Activated T-cell treated with anti-CD3 and anti-CD28 coated beads, Interleukin-2, amount 50 U/mL, for 72 hours (primary cell): ENCODE measurements at places on chromosomes 5 and 9. TPM values are rescaled to one million over a fixed set of nuclear protein-coding genes. Genes with fewer than 3 reads are reported as not detected.

The RBM18 gene
- total RNA-seq = 30.0 TPM

- DNase-seq = no peak
- no peak overlapping the region for H3K27ac ChIP-seq
- no peak overlapping the region for H3K4me3 ChIP-seq
- H3K4me1 ChIP-seq = peaks cover 34% of the 10 kb centered on the region
Measured at GRCh38 chr9:37951671-37952449, 47.9 kb upstream of the SLC25A51 start.

- peak overlapping the region; percentile 46 for H3K4me3 ChIP-seq
- H3K4me1 ChIP-seq = peaks cover 86% of the 10 kb centered on the region
- H3K27me3 ChIP-seq = no peaks in the 10 kb centered on the region
- H3K36me3 ChIP-seq = peaks cover 6% of the 10 kb centered on the region
Measured at GRCh38 chr5:35668794-35669193, 51.1 kb downstream of the SPEF2 start.

DNA sequence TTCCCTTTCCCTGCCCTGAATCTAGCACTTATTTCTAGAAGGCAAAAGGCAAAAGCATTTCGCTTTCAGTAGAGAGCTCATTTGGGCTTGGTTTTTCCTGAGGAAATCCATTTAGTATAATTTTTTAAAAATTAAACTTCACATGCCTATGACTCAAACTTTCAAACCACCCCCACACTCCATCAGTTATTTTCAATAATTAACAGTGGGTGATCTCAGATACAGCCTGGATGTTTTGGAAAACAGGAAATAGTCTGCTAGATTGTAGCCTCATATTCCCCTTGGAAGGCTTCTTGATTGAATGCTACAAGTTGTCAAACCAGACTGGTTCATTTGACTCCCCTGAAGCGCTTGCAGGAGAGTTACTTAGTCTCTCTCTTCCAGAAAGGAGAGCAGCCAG, 40.6 kb downstream of the SEMA5A start:
- H3K27me3 ChIP-seq = no peaks in the 10 kb centered on the region
- H3K4me3 ChIP-seq = no peak overlapping the region
- no peaks in the 10 kb centered on the region for H3K4me1 ChIP-seq
- no peaks in the 10 kb centered on the region for H3K36me3 ChIP-seq
- DNase-seq = no peak

The SLC27A4 gene
- total RNA-seq = 10.2 TPM

- H3K27ac ChIP-seq = no peak overlapping the region
- no peak for DNase-seq
- no peaks in the 10 kb centered on the region for H3K4me1 ChIP-seq
- H3K4me3 ChIP-seq = no peak overlapping the region
Measured at GRCh38 chr5:2721385-2722138, 29.9 kb downstream of the IRX2 start.

- no peaks in the 10 kb centered on the region for H3K36me3 ChIP-seq
- no peak overlapping the region for H3K4me3 ChIP-seq
- no peaks in the 10 kb centered on the region for H3K4me1 ChIP-seq
- no peak for DNase-seq
- no peaks in the 10 kb centered on the region for H3K27me3 ChIP-seq
Measured at GRCh38 chr5:123180178-123180577, 91.1 kb downstream of the PRDM6 start.

- no peak for DNase-seq
- no peaks in the 10 kb centered on the region for H3K4me1 ChIP-seq
- no peak overlapping the region for H3K27ac ChIP-seq
- H3K4me3 ChIP-seq = no peak overlapping the region
- H3K36me3 ChIP-seq = no peaks in the 10 kb centered on the region
- no peaks in the 10 kb centered on the region for H3K27me3 ChIP-seq
Measured at GRCh38 chr5:68673106-68673822, 420.6 kb upstream of the SLC30A5 start.

The PDZD2 gene
- 0.02 TPM for total RNA-seq

DNA sequence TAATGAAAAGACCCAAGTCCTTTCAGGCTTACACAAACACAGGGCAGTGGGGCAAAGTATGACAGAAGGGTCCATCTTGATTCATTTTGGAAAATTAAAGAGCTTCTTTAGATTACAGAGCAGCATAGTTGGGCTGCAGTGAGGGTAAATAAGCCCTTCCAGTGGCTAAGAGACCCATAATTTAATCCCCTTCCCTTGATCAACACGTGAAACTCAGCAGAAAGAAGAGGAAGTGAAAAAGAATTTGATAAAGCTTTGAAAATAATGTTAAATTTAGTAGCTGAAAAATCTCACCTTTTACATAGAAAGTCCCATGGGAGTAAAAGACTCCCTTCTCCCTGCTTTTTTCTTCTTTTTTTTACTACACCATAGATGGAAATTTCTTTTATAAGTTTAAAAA, 87.6 kb downstream of the FREM1 start:
- H3K4me3 ChIP-seq = no peak overlapping the region
- H3K27me3 ChIP-seq = peaks cover 31% of the 10 kb centered on the region
- no peak overlapping the region for H3K27ac ChIP-seq
- H3K4me1 ChIP-seq = no peaks in the 10 kb centered on the region

- no peaks in the 10 kb centered on the region for H3K4me1 ChIP-seq
- no peak overlapping the region for H3K27ac ChIP-seq
- H3K36me3 ChIP-seq = no peaks in the 10 kb centered on the region
- no peak for DNase-seq
- H3K4me3 ChIP-seq = no peak overlapping the region
Measured at GRCh38 chr5:124876983-124877382, 130.5 kb upstream of the ZNF608 start.

GRCh38 chr5:61991866-61992265, 314.1 kb upstream of the KIF2A start:
- H3K27ac ChIP-seq = no peak overlapping the region
- no peaks in the 10 kb centered on the region for H3K4me1 ChIP-seq
- no peak overlapping the region for H3K4me3 ChIP-seq
- DNase-seq = no peak
- H3K36me3 ChIP-seq = no peaks in the 10 kb centered on the region

The PCDHB7 gene
- total RNA-seq = not detected

The SPATA6L gene
- 0.90 TPM for total RNA-seq

The FABP6 gene
- not detected for total RNA-seq

DNA sequence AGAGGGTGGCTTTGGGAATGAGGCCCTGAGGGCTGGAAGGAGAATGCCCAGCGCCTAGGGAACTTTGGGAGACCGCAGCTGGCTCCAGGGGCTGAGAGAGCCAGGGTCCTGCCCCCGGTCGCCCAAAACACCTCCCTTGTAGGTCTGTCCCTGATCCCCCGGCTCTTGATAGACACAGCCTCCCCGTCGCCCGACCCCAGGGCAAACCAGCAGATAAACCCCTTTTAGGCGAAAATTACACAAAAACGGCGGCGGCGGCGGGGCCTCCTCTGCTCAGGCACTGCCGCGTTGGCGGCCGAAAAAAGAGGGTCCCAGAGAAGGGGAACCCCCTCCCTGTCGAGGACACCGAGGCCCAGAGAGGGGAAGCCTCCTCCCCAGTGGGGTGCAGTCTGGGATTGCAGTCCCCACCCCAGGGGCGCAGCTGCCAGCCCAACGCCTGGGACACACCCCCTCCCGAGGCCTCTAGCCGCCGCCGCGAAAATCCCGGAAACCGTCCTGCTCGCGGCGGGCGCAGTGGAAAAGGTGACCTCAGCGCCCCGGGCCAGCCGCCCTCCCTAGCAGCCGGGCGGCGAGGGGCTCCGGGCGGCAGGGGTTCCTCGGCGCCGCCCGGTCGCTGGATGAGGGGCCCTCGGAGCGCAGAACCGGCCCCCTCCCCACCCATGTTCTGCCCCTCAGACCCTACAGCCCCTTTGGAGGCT, 3.1 kb upstream of the BARX1 start:
- peaks cover 2% of the 10 kb centered on the region for H3K36me3 ChIP-seq
- H3K27me3 ChIP-seq = peaks cover 83% of the 10 kb centered on the region
- peaks cover 69% of the 10 kb centered on the region for H3K4me1 ChIP-seq
- peak; percentile 40 for DNase-seq
- no peak overlapping the region for H3K27ac ChIP-seq

DNA sequence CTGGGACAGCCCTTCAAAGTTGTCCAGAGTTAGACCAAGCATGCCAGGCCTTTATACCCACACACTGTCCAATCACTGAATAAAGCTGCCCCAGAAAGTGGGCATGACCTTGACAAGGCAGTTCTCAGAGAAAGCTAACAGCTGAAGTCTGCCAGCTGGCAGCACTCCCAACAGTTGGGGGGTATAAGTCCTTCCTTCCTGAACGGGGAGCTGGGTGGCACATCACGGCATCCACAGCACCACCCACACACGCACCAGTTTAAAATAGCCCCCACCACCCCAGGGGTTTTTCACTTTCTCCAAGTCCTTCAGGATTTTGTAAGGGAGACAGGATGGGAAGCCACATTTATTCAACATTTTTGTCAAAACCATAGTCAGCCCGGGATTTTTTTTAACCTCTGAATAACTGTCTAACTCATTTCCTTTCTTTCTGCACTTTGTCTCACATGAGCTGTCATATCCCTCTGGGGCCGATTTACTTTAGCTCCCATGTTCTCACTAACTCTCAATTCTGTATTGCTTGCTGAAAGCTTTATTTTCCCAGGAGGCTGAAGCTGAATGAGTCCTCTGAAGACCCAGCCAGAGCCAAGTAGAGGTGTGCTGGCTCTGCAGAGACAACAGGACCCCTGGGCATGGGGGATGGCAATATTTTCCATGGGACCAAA, 15.4 kb downstream of the FAM81B start:
- DNase-seq = no peak
- peaks cover 16% of the 10 kb centered on the region for H3K27me3 ChIP-seq
- H3K27ac ChIP-seq = no peak overlapping the region
- H3K4me1 ChIP-seq = no peaks in the 10 kb centered on the region
- no peaks in the 10 kb centered on the region for H3K36me3 ChIP-seq

- no peaks in the 10 kb centered on the region for H3K27me3 ChIP-seq
- peaks cover 46% of the 10 kb centered on the region for H3K4me1 ChIP-seq
- peaks cover 27% of the 10 kb centered on the region for H3K36me3 ChIP-seq
- no peak for DNase-seq
Measured at GRCh38 chr9:36389590-36389989, 10.5 kb downstream of the RNF38 start.

DNA sequence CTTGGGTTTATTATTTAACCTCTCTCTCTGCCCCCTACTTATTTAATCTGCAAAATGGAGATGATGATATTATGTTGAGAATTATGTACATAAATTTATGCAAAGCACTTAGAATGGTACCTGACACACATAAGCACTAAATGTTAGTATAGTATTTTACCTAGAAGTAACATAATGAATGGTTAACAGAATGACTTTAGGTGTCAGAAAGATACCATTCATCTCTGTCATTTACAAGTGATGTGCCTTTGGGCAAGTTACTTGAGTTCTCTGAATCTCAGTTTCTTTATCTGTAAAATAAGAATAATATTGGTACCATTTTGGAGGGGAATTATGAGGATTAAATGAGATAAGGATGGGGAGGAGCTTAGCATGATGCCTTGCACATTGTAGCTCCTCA, 159.4 kb downstream of the PPP2R2B start:
- no peak for DNase-seq
- no peaks in the 10 kb centered on the region for H3K36me3 ChIP-seq
- H3K27me3 ChIP-seq = no peaks in the 10 kb centered on the region
- no peaks in the 10 kb centered on the region for H3K4me1 ChIP-seq

The PLEKHG4B gene
- total RNA-seq = not detected

DNA sequence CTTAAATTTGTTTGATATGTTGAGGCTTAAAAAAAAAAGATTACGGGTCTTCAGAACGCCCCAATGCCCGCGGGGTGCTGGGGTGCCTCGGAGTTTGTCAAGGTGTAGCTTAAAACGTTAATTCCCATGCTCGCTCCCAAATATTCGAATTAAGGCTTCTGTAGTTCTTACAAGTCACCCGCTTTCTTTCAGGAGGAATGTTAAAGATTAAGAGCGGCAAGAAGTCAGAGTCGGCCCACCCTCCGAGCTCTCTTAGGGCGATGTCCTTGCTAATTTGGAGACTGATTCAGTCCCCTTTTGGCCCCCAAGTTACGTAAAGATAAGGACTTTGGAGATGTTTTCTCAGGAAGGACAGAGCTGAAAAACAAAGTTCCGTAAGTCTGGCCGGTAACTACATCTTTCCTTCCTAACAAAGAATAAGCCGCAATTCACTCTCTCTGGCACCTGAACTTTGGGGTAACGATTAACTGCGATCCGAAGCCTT, 746 bp upstream of the NPM1 start:
- H3K4me3 ChIP-seq = peak overlapping the region; percentile 99
- H3K4me1 ChIP-seq = peaks cover 53% of the 10 kb centered on the region
- peak overlapping the region; percentile 99 for H3K27ac ChIP-seq
- peaks cover 19% of the 10 kb centered on the region for H3K36me3 ChIP-seq

The CDC14B gene
- total RNA-seq = 11.7 TPM

DNA sequence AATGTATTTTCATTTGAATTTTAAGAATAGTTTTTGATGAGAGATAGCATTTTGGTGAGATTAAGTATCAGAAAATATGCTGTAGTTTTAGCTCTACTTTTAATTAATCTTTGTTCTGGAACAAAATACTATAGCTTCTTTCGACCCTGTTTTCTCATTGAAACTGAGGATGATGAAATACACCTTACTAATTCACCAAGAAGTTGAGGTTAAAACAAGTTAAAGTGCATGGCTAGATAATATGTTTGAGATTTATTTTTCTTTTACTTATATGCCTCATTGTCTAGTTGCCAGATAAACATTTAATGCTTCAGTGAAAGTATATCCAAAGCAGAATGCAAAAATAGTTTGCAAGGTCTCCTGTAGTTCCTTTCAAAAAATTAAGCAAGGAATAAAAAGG, 140.1 kb upstream of the KCNN2 start:
- no peak overlapping the region for H3K27ac ChIP-seq
- H3K27me3 ChIP-seq = no peaks in the 10 kb centered on the region
- no peaks in the 10 kb centered on the region for H3K36me3 ChIP-seq
- no peak overlapping the region for H3K4me3 ChIP-seq
- H3K4me1 ChIP-seq = no peaks in the 10 kb centered on the region

The PCDH1 gene
- not detected for total RNA-seq

GRCh38 chr9:19976226-19976625, 187.4 kb upstream of the SLC24A2 start:
- H3K27ac ChIP-seq = peak overlapping the region; percentile 39
- peaks cover 2% of the 10 kb centered on the region for H3K36me3 ChIP-seq
- H3K27me3 ChIP-seq = no peaks in the 10 kb centered on the region
- peak; percentile 47 for DNase-seq
- H3K4me1 ChIP-seq = peaks cover 30% of the 10 kb centered on the region
- peak overlapping the region; percentile 14 for H3K4me3 ChIP-seq

GRCh38 chr5:170993476-170993875, 131.7 kb downstream of the RANBP17 start:
- H3K4me1 ChIP-seq = no peaks in the 10 kb centered on the region
- H3K27ac ChIP-seq = no peak overlapping the region

The ARL14EPL gene
- total RNA-seq = not detected

DNA sequence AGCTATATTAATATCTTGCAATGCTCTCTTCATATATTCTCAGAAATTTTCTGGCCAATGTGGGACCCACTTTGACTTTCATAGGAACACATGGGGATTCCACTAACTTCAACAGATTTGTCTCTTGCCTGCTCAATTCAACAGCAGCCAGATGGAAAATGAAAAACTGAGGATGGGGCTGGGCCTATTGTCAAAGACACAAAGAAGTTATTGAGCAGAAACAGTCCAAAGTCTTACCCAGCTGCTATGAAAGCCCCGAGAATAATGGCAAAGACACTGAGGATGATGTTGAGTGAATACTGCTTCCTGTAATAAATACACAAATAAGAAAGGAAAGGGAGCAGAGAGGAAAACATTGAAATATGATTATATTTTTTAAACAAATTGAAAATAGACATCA, 32.6 kb downstream of the SLC35D2 start:
- no peak overlapping the region for H3K4me3 ChIP-seq
- no peak for DNase-seq
- H3K36me3 ChIP-seq = peaks cover 3% of the 10 kb centered on the region
- no peaks in the 10 kb centered on the region for H3K27me3 ChIP-seq
- no peak overlapping the region for H3K27ac ChIP-seq
